ENCODE measurements at places on chromosomes 3 and 15.

GRCh38 chr3:158272081-158272480, 162.2 kb downstream of the RSRC1 start:
- H3K4me3 ChIP-seq, result no peak overlapping the region
- no peak overlapping the region for H3K27ac ChIP-seq
- H3K36me3 ChIP-seq, result no peaks in the 10 kb centered on the region
- H3K4me1 ChIP-seq, result no peaks in the 10 kb centered on the region
- no peaks in the 10 kb centered on the region for H3K27me3 ChIP-seq
- DNase-seq, result no peak

- H3K36me3 ChIP-seq, result no peaks in the 10 kb centered on the region
- no peak overlapping the region for H3K27ac ChIP-seq
- no peak overlapping the region for H3K4me3 ChIP-seq
- H3K4me1 ChIP-seq, result no peaks in the 10 kb centered on the region
- DNase-seq, result no peak
- H3K27me3 ChIP-seq, result peaks cover 5% of the 10 kb centered on the region
Observed at GRCh38 chr15:72850833-72851232, 67.3 kb upstream of the ADPGK start.

DNA sequence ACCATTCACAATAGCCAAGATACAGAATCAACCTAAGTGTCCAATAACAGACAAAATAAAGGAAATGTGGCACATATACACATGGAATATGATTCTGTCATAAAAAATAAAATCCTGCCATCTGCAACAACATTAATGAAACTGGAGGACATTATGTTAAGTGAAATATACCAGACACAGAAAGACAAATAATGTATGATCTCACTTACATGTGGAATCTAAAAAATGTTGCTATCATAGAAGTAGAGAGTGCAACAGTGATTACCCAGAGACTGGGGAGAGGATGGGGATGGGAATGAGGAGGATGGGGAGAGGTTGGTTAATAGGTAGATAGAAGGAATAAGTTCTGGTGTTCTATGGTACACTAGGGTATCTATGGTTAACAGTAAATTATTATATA, 28.7 kb downstream of the MRPL3 start:
- H3K4me3 ChIP-seq, result no peak overlapping the region
- H3K27me3 ChIP-seq, result no peaks in the 10 kb centered on the region
- no peak for DNase-seq
- H3K4me1 ChIP-seq, result no peaks in the 10 kb centered on the region
- H3K36me3 ChIP-seq, result no peaks in the 10 kb centered on the region

GRCh38 chr15:67072958-67073357, 7.6 kb downstream of the SMAD3 start:
- no peaks in the 10 kb centered on the region for H3K27me3 ChIP-seq
- H3K36me3 ChIP-seq, result no peaks in the 10 kb centered on the region
- H3K4me1 ChIP-seq, result peaks cover 64% of the 10 kb centered on the region
- H3K27ac ChIP-seq, result no peak overlapping the region

GRCh38 chr15:43212299-43212698, 8.5 kb downstream of the EPB42 start:
- H3K4me3 ChIP-seq, result no peak overlapping the region
- no peak overlapping the region for H3K27ac ChIP-seq
- no peak for DNase-seq

All from tibial nerve (tissue), 4 donors.